ENCODE measurements at places on chromosomes 6 and 20.

DNA sequence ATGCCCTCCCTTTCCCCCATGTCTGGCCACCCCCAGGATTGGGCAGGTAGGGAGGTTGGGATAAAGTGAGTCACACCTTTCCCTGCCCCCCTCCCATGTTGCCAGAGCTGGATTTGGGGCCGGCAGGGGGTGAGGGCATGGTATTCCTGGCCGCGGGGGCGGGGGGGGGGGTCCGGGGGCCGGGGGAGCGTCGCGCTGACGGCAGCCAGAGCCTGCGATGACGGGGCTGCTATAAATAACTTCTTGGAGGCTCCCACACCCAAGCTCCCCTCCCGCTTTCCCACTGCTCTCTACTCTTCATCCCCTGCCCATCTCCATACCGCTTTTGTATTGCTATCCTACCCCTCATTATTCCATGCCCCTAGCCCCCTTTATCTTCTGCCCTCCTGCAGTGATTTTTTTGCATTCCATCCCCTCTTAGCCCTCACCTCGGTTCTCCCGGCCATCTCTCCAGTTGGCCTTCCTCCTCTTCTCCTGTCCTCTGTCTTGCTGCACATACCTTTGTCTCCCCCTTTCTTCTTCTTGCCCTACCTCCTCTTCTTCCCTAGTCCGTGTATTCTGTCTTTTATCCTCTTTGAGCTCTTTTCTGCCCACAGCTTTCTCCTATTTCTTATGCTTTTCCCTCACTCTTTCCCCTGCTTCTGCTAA, 13.8 kb downstream of the SYNGAP1 start:
- no peak for DNase-seq

DNA sequence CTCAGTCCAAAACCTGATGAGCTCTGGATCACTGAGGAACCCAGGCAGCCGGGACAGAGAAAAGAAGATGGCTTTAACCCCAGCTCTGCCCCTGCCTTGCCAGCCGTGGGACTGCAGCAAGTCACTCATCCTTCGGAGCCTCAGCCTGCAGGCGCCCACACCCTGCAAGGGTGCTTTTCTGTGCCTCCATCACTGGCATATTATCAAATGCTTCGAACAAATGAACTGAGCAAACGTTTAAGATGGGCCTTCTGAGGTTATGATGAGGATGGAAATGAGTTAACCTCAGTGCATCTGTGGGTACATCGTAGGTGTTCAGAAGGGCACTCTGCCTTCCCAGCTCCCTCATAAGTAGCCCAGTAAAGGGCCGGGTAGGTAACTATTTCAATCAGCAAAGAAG, 79.0 kb downstream of the NFATC2 start:
- no peak for DNase-seq

DNA sequence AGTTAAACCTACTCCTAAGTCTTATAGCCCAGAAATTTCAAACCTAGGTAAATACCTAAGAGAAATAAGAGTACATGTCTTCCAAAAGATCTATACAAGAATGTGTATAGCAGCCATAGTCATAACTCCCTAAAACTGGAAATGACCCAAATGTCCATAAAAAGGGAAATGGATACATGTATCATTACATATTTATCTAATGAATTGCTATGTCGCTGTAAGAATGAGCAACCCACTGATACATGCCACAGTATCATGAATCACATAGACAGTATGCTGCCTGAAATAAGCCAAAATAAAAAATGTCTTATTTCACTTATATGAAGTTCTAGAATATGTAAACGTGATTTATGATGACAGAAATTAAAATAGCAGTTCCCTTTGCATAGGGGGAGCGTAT, 679.5 kb downstream of the MAFB start:
- DNase-seq: no peak

DNA sequence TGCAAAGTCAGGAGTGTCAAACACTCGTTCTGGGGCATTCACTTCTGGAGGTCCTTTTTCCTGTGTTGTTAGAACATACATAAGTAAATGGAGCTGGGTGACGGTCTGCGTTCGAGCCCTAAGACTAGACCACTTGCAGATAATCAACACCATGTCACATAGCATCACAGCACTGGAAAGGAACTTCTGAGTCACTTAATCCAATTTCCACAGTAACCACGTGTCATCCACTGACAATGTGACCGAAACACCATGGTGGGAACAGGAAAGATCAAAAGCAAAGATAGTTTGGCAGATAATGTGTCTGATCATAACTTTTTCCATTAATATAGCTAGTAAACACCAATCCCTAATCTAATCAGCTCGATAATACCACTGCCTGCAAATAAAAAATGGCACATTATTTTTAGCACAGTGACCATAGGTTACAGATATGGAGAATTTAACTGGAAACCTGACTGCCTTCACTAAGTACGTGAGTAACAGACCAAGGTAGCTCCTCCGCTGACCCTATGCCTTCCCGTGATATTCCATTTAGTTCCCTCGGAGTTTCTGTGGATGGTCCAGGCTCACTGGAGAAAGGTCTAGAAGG, 34.8 kb downstream of the WRNIP1 start:
- DNase-seq: no peak

- no peak for DNase-seq
These were observed 137.0 kb downstream of the MTHFD1L start for GRCh38 chr6:151002491-151002935.

All from HT1080 (cell line).